ENCODE measurements at places on chromosomes 1 and 21.

GRCh38 chr1:54640863-54641836 lies at the start of gene MROH7:
Gene MROH7, plus strand, starts transcription at chr1:54641786. Its CDS starts 11,141 bp downstream, at chr1:54652927.
- DNase-seq = no peak

GRCh38 chr1:115479055-115479482 lies 141.0 kb upstream of the NGF start:
- DNase-seq = no peak

DNA sequence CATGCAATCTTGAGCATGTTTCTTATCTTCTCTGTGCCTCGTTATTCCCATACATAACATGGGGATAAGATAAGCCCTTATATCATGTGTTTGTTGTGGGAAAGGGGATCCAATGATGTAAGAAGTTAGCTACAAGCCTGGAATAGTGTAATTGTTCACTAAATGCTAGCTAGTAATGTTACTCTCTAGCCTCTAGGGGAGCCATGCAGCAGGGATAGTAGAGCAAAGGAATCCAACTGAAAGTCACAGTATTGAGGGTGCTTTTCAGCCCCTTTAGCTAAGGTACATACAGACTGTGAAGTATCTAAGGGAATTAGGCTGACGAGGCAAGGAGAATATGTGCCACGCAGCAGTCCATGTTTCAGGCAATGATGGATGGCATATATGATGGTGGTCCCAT lies 46.9 kb downstream of the IL23R start:
- DNase-seq = peak; percentile 29

- no peak for DNase-seq
These were observed 116.0 kb downstream of the TTLL7 start for GRCh38 chr1:83882906-83883305.

DNA sequence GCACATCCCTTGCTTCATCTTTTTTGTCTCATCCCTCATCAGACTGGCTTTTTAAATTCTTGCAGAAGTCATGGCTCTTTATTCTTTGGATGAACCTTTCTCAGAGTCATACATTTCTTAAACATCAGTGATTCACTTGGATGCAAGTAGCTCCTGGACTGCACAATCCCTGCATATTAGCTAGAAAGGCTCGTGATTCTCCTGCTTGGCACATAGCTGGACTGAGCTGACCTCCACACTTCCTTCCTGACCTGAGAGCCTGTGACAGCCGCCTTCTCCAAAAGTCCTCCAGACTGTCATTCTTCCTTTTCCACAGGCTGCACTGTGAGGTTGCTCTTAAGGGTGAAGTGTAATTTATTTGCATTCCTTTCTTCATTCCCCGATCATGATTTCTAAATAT lies 109.4 kb downstream of the RGL1 start:
- no peak for DNase-seq

GRCh38 chr1:39081271-39082009 lies 55.3 kb downstream of the NDUFS5 start:
- no peak for DNase-seq

DNA sequence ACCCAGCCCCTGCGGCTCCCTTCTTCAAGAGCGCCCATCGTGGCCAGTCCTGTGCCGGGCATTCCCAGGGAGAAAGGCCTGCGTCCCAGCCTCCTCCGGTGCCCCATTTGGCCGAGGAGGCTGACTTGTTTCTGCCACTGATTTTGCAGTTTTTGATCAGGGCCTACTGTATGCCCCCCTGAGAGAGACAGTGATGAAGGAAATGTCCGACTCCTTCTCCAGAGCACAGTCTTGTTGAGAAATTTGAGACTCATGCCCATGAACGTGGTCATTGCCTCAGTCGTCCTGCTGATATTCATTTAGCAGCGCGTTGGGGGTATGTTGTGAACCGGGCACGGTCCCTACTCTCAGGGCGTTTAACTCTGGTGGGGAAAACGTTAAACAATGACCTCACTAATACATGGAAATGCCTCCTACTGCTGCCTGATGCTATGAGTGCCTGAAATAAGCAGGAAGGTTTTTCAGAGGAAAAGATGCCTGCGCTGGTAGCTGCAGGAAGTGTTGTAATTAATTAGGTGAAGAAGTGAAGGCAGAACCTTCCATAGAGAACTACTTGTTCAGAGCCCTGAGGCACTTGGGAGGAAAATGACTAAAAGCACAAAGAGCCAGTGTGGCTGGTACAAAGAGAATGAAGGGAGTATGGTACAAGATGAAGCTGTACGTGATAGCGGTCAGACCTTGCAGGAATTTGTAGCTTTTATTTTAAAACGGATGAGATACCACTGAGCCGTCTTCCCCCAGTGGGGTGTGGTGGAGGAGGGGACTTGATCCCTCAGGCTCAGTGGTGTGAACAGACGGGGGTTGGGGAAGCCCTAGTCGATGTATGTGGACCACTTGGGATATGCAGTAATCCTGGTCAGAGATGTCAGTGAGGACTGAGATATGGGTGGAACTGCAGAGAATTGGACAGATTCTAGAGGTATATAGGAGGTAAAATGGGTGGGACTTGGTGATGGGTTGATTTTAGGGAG lies 730 bp downstream of the ZCCHC17 start:
- no peak for DNase-seq

- no peak for DNase-seq
These were observed 79.2 kb upstream of the NRIP1 start for GRCh38 chr21:15144026-15144425.

DNA sequence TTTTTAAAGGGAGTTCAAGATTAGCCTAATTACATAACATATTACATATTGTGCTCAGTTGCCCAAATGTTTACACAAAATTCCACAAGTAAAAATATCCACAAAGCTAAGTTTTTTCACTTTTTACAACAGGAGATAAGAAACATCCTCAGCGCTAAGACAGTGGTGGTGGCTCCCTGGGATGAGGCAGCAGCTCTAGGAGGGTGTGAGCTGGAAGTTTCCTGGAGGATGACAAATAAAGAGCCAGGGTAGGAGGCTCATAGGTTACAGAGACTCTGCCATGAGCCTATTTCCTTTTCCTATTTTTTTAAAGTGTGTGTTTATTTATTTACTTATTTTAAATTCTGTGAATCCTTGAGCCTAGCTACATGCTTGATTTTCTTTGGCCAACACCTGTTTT lies 91.7 kb downstream of the COL24A1 start:
- DNase-seq = no peak

DNA sequence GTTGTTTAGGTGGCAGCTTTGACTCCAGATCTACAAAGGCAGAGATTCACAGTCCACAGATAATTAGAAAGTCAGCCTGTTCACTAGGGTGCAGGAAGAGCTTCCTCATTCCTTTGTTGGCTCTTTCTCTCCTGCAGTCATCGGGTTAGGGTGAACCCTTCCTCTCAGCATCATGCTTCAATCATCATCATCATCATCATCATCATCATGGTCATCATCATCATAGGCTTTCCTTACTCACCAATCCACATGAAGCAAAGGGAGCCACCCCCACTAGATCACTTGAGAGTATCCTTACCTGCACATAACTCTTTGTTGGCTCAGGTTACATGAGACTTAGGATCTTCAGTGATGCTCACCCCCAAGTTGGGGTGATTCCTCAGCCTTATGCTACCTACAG lies 19.0 kb downstream of the MPZ start:
- no peak for DNase-seq
